Large intestine (tissue), 12 donors: ENCODE measurements at places on chromosomes 1 and 21. TPM values are rescaled to one million over a fixed set of nuclear protein-coding genes. Genes with fewer than 3 reads are reported as not detected.

Gene NTNG1
- polyA plus RNA-seq = 4.9 TPM

Gene CLCNKA
- polyA plus RNA-seq = 0.18 TPM

DNA sequence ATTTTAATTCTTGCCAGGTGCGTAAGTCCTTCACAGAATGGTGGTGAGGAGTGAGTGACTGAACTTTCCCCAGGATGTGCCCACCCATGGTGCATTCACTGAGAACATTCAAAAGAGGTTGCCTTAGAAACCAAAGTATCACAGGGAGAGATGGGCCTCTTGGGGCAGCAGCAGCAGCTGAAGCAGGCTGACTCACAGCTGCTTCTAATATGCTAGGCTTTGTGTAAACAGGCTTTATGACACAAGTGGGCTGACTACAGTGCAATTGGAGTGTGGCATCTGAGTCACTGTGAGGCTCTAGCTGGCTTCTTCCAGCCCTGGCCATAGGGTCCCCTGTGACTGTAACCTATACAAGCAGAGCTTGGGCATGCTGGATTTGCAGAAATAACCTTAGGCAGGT, 12.6 kb downstream of the PIGP start:
- peak; percentile 92 for DNase-seq

- no peak for DNase-seq
Observed at GRCh38 chr1:91784191-91784590, 101.8 kb downstream of the TGFBR3 start.

GRCh38 chr1:903305-903704, 20.4 kb upstream of the SAMD11 start:
- DNase-seq = no peak
